ENCODE measurements at places on chromosomes 12 and 14.

GRCh38 chr14:47442211-47442610 lies 233.2 kb downstream of the MDGA2 start:
- no peak for DNase-seq

GRCh38 chr12:105671720-105672119 lies 341.2 kb downstream of the C12orf75 start:
- DNase-seq, result no peak

- no peak for DNase-seq
Observed at GRCh38 chr12:53538209-53538689, 31.0 kb upstream of the NPFF start.

DNA sequence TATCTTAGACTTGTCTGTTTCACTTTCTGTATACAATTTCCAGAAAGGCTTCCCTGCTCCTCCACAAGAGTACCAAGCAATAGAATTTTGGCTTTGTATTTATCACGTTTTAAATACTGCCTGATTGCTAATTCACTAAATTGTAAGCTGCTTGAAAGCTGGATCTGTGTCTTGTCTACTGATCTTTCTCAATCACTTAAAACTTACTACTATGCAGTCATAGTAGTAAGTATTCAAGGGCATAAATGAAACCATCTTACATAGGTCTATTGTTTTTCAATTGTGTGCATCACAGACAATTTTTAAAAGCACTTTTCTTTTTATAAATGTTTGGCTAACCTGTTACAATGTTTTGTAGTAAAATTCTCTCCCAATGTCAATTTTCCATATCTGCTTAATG lies 1.2 kb upstream of the GLIPR1L2 start:
- no peak for DNase-seq

GRCh38 chr14:24081739-24082211 lies 10.4 kb downstream of the CPNE6 start:
- no peak for DNase-seq

DNA sequence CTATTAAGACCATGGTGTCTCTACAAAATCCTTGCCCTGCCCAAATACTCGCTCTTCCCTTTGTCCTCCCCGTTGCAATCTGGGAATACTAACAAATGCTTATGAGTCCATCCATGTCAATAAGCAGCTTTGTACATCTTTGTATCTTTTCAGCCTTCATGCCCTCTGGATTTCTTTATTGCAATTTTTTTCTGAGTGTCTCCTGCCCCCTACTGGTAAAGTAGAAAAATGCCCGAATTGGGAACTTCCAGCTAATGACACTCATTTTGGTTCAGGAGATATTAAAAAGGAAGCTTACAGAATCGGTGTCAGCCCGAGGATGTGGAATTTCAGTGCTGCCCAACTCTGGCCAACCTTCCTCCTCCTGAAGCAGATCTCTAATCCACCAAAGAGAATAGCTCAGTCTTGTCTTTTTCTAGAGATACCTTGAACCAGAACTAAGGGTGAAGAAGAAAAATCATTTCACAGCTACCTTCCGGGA lies 46.0 kb downstream of the SH2B3 start:
- DNase-seq, result peak; percentile 46

- DNase-seq, result no peak
Observed at GRCh38 chr14:96634481-96634880, 132.3 kb downstream of the PAPOLA start.

GRCh38 chr12:24573621-24574020 lies 375.3 kb downstream of the BCAT1 start:
- no peak for DNase-seq

- DNase-seq, result no peak
Observed at GRCh38 chr12:107938446-107938845, 163.9 kb downstream of the ASCL4 start.

DNA sequence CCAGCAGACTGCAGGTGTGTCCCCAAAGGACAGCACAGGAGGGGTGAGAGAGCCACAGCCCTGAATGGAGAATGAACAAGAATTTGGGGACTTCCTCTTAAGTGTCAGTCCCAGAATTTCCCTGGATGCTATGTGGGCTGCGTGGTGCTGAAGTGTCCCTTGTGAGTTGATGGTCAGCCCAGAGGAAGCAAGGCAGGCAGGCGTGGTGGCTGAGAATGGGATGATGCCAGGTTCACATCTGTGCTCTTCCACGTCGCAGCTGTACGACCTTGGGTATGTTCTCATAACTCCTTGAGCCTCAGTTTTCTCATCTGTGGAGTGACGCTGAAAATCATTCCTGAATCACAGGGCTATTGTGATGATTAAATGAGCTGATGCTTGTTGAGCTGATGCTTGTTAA lies 62.1 kb upstream of the GPATCH2L start:
- DNase-seq, result no peak

DNA sequence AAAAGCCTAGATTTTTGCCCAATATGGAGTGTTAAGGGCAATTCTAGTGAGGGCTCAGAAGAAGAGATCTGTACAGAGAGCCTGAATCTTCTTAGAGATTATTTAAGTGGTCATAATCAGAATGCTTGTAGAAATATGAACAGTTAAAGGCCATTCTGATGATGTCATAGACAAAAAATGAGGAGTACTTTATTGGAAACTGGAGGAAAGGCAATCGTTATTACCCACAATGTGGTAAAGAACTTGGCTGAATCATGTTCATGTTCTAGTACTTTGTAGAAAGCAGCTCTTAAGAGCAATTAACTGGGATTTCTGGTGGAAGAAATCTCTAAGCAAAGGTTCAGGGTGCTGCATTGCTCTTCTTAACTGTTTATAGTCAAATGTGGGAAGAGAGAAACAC lies 36.4 kb upstream of the SYT10 start:
- no peak for DNase-seq

DNA sequence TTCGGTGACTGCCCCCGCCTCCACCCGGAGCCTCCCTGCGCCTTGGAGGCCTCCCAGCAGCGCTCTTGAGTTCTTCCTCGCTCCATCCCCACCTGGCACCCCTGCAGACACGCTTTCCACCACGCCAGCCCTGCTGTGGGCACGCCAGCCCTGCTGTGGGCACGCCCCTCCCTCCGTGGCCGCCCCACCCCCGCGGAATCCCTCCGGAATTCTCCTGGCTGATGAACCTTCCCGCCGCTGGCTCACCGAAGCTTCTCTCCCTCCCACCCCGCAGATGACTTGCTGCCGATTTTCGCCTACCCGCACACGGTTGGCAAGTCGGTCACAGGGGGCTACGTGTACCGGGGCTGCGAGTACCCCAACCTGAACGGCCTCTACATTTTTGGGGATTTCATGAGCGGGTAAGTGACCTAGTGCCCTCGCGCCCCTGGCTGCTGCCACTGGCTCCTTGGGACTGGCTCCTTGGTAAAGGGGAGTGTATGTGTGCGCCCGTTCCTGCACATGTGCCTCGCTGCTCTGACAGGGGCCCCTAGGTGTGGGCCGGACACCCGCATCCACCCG lies 15.2 kb downstream of the HHIPL1 start:
- no peak for DNase-seq

DNA sequence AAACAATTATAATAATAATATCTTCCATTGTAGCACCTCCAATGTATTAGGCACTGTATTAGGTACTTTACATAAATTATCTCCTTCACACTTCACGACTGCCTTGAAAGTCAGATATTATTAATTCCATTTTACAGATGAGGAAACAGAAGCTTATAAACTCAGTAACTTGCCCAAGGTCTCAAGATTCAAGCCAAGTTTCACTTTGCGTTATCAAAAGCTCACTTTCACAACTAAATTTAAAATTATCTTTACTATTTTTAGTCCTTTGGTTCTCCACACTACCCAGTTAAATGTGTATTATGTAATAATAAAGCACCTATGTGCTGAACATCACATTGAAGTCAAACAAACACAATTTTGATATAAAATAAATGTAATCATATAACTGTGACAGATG lies 55.8 kb downstream of the NUMB start:
- no peak for DNase-seq

DNA sequence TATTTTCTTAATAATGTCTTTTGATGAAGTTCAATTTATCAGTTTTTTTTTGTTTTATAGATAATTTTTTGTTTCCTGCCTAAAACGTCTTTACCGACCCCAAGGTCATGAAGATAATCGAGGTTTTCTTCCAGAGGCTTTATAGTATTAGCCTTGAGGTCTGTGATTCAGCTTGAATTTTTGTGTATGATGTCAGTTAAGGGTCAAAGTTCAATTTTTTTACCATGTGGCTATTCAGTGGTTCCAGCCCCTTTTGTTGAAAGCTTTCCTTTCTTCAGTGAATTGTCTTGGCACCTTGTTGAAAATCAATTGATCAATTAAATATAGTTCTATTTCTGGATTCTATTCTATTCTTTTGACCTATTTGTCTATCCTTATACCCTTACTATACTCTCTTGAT lies 3.2 kb upstream of the MGST1 start:
- DNase-seq, result no peak

GRCh38 chr14:26448181-26448855 lies 149.5 kb downstream of the NOVA1 start:
- DNase-seq, result no peak

DNA sequence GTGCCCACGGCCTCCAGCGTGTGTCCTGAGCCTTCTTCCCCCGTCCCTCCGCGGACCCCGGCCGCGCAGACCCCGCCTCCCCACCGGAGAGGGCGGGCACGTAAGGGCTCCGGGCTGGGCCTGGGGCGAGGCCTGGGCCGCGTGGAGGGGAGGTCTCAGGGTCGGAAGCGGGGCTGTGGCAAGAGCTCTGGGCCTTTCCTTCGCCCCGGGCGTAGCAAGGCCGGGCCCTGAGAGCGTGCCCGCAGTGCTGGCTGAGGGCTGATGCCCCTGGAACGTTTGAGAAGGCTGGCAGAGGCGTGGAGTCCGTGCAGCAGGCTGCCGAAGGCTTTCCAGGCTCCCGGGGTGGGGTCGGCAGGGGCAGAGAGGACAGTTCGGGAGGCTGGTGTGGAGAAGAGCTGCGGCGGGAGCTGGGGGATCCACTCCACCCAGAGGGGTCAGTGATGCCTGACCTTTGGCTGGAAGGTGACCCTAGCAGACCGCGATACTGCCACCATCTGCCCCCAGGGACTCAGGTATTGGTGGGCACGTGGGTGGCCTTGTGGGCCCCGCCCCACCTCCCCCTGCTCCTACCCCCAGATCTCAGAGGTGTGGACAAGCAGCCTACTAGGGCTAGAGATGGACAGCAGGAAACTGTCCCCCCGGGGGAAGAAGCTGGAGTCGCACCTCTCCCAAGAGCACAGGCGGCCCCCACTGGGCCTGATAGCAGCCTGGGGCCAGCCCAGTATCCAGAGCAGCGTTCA lies 558 bp downstream of the TEX22 start:
- DNase-seq, result peak; percentile 56

DNA sequence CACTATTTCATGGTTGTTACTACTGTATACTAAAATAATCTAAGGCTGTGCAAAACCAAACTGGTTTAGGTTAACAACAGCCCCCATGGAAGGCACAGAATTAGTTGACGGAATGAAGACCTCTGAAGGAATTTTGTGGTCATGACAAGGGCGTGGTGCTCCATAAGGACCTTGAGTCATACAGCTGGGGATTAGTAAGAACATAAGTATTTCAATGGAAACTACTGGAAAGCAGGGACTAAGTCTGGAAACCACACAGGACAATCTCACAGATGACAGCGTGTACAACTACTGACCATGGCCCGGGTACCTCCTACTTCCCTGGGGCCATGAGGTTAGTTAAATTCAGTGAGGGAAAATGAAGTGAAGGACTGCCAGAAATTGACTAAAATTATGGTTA lies 98.5 kb upstream of the PLEKHA5 start:
- DNase-seq, result no peak

DNA sequence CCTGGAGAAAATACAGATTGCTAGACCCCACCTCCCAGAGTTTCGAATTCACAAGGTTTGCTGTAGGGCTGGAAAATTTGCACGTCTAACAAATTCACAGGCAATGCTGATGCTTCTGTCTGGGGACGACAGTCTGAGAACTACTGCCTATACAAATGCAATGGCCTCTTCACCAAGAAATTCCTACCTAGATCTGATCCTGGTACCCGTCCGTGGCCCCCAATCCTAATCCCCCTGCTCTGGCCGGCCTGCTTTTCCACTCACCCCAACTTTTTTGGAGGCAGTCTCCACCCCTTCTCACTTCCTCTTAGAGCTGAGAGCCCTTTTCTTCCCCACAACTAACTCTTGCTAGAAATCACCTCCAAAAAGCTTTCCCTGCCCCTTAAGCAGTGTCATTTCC lies 3.1 kb upstream of the SSH1 start:
- DNase-seq, result no peak

- no peak for DNase-seq
Observed at GRCh38 chr12:11729008-11729407, 79.5 kb downstream of the ETV6 start.

DNA sequence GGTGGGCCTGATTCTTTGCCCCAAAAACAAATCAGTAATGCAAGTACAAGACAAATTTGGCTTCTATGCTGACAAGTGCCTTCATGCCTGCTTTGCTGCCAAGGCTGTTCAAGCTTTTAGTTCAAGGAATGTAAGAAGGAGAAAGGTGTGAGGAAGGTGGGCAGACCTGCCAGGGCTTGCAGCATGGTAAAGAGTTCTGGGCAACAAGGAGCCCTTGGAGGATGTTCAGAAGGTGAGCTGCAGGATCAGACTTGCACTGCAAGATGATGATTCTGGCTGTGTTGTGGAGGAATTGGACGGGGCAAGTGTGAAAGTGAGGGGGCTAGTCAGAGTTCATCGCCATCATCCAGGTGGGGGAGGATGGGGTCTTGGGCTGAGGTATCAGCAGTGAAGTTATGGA lies 167.9 kb downstream of the NUAK1 start:
- no peak for DNase-seq

DNA sequence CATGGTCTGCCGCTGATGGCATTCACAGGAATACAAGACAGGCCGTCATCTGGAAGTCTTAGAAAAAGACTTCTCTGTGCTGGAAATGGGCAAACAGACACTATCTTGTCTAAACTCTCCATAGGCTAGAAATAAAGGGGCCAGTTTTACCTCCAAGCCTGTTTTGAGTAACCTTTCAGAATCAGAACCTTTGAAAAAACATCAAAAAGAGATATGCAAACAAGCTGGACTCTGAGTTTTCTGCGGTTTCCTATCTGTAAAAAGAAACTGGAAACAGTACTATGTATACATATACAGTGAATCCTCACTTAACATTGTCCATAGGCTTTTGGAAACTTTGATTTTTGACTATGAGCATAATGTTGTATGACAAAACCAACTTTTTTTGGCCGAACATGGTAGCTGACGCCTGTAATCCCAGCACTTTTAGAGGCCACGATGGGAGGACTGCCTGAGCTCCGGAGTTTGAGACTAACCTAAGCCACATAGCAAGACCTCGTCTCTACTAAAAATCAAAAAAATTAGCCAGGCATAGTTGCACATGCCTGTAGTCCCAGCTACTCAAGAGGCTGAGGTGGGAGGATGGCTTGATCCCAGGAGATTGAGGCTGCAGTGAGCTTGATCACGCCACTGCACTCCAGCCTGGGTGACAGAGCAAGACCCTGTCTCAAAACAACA lies 92.9 kb upstream of the MAX start:
- no peak for DNase-seq

DNA sequence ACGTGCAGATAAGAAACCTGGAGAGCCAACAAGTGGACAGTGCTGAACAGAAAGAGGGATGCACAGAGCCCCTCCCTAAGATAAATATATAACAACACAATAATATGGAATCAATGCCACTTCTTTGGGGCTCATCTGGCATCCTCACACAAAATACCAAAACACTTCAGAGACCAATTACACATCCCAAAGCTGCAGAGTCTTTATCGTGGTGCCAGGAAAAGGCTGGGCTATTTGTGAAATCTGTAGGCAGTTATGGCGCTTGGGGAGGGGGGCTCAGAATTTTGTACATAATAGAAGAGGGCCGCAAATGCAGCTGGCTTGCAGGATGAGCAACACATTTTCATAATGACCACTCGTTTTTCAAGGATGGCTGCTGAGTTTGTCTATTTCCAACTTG lies 160.4 kb upstream of the NOS1 start:
- no peak for DNase-seq

- DNase-seq, result no peak
Observed at GRCh38 chr12:80861641-80862378, 75.9 kb downstream of the LIN7A start.

Data from KG1 (cell line).